ENCODE measurements at places on chromosomes 6 and 20.

DNA sequence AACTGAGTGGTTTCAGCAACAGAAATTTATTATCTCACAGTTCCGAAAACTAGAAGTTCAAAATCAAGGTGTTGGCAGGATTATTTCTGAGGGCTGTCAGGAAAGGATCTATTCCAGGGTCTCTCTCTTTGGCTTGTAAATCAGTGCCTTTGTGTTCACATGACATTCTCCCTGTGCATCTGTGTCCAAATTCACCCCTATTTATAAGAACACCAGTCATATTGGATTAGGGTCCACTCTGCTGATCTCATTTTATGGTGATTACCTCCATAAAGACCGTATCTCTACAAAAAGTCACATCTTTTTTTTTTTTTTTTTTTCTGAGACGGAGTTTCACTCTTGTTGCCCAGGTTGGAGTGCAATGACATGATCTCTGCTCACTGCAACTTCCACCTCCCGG, 68.6 kb upstream of the MARCKS start:
- DNase-seq, result no peak

- DNase-seq, result no peak
Observed at GRCh38 chr20:64114356-64114971, 7.1 kb upstream of the NPBWR2 start.

- DNase-seq, result no peak
Observed at GRCh38 chr6:111975466-111975865, 78.4 kb upstream of the CCN6 start.

DNA sequence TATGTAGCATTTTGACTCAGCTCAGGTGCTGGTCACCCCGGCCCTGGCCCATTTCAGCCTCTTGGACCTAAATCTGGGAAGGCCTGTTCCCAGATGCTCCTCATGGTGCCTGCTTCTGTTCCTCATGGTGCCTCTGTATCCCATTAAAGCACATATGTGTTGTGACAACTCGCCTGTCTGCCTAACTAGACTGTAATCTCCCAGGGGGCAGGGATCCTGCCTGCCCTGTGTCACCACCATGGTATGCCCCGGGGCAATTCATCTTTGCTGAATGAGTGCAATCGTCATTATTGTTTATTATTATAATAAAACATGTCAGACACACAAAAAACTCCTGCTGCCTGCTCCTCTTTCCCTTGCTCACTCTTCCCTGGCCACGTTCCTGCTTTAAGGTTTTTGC, 62.0 kb downstream of the ZFP64 start:
- DNase-seq, result no peak

- DNase-seq, result peak; percentile 84
Observed at GRCh38 chr20:45138561-45139300, 14.5 kb upstream of the WFDC12 start.

- no peak for DNase-seq
Observed at GRCh38 chr6:37126961-37127616, 42.9 kb upstream of the PIM1 start.

- DNase-seq, result no peak
Observed at GRCh38 chr6:19988555-19988954, 151.4 kb downstream of the ID4 start.

DNA sequence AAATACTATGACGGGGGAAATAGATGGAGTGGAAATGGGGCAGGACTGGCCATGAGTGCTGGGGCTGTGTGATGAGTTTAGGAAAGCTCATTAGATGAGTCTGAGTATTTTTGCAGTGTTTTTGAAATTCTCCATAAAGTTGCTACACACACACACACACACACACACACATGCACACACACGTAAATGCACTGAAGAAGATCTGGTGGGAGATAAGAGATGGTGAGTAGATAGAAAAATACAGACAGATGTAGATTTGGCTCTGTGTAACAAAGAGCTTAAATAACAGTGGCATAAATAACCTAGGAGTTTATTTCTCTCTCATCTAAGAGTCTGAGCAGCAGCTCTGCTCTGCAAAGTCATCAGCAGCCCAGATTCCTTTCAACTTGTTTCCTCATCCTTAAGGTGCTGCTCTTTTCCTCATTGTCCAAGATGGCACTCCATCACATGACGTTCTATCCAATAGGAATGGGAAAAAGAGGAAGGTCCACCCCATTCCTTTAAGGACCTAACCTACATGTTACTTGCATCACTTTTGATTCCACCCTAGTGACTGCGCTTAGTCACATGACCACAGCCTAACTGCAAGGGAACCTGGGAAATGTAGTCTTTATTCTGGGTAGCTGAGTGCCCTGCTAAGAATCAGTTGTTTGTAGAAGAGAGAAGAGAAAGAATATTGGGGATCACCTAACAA, 76.4 kb downstream of the EYA2 start:
- no peak for DNase-seq

DNA sequence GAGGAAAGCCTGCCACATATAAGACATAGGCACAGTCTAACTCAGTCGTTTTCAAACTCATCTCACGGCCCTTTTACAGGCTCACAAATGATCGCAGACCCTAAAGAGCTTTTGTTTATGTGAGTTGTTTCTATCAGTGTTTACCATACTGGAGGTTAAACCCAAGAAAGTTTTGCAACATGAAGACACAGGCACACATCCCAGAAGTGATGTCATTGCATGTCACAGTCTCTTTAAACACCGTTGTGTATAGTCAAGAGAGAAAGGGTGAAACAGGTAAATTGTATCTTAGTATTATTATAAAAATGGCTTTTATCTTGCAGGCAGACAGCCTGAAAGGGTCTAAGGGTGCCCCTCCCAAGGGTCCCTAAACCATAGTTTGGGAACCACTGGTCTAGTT, 96.7 kb downstream of the BACH2 start:
- DNase-seq, result no peak

- no peak for DNase-seq
Observed at GRCh38 chr6:148450866-148451265, 108.2 kb downstream of the SASH1 start.

- no peak for DNase-seq
Observed at GRCh38 chr20:3119044-3119443, 34.5 kb upstream of the AVP start.

DNA sequence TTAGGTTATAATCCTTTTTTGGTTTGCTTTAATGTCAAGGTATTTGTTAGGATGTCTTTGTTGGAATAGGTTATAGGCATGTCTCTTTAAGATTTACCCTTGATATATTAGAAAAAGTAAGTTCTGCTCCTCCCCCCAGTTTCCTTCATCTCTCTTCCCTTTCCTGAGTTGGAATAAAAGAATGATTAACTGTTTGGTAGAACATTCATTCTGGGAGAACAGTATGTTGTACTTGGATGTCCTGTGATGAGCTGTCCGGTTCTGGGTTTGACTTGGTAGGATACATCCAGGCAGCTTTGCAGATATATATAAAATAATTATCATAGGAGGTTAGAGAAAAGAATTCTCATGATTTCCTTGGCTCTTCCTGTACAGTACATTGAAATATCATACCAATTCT, 199.6 kb upstream of the RREB1 start:
- no peak for DNase-seq

- no peak for DNase-seq
Observed at GRCh38 chr6:161259302-161259701, 14.6 kb downstream of the AGPAT4 start.

GRCh38 chr6:82492134-82492533, 128.5 kb downstream of the TPBG start:
- no peak for DNase-seq

- no peak for DNase-seq
Observed at GRCh38 chr20:51172558-51173428, 149.9 kb upstream of the KCNG1 start.

- DNase-seq, result no peak
Observed at GRCh38 chr6:18186540-18187250, 31.5 kb downstream of the KDM1B start.

DNA sequence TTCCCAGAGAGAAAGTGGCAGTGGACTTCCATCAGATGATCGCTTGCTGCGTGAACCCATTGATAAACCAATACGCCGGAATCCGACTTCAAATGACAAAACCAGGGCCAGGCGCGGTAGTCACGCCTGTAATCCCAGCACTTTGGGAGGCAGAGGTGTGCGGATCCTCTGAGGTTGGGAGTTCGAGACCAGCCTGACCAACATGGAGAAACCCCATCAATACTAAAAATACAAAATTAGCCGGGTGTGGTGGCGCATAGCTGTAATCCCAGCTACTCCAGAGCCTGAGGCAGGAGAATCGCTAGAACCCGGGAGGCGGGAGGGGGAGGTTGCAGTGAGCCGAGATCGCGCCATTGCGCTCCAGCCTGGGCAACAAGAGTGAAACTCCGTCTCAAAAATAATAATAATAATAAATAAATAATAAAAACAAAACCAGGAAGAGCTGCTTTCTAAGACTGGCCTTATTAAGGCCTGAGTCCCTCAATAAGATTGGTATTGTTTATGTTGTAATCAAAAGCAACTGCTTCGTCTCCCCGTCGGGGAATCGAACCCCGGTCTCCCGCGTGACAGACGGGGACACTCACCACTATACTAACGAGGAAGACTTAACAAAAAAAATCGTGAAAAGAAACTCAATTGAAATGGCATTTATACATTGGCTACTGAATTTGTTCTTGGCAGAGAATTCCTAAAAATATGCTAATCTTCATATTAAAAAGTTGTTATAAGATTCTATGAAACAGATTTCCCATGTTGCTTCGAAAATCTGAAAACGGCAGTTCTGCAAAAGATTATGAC, 110.2 kb upstream of the ZNF184 start:
- peak; percentile 64 for DNase-seq

DNA sequence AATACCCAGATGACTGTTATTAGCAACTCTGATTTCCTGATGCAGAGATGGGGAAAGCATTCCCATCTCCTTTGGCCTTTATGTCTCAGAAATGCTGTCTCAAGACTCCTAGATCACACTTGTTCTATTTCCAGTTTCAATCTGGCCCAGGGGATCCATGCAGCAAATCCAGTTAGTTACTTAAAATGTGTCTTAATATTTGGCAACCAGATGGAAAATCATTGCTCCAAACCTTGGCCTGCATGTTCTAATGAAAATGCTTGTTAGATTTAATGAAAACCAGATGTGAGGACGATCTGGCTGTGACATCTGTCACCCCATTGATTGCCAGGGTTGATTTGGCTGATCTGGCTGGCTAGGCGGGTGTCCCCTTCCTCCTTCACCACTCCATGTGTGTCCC, 125.2 kb downstream of the TSHZ2 start:
- no peak for DNase-seq

GRCh38 chr6:42390228-42390934, 61.3 kb downstream of the TRERF1 start:
- DNase-seq, result peak; percentile 59

DNA sequence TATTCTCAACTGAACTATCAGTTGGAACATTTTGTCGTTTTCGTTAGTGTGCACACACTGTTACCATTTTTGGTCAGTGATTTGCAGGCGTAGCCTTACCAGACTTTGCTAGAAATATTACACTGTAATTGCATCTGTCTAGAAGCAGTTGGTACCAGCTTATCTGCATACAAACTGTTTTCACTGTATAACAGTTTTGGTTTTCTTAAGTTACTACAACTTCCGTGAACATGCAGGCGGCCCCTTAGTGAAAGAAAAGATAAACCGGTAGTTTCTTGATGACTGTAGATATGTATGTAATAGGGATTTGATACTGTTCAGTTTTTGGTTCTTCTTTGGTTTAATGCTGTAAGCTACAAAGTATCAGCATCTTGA, 1.3 kb downstream of the DSTN start:
- no peak for DNase-seq

DNA sequence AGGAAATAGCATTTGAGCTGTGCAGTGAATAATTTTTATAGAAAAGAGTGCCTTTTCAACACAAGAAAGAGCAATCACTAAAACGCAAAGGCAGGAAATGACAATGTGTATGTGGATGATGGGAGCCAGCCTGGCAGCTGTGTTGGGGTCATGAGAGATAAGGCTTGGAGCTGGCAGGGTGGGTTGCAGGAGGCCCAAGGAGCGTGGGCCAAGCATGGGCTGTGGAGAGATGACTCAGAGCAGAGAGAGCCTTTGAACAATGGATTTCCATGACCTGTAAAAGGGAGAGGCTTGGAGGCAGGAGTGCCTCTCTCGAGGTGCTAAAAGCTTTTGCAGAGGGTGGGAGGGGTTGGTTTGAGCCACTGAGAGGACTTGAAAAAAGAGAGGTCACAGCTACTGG, 6.6 kb upstream of the TBC1D7 start:
- no peak for DNase-seq

DNA sequence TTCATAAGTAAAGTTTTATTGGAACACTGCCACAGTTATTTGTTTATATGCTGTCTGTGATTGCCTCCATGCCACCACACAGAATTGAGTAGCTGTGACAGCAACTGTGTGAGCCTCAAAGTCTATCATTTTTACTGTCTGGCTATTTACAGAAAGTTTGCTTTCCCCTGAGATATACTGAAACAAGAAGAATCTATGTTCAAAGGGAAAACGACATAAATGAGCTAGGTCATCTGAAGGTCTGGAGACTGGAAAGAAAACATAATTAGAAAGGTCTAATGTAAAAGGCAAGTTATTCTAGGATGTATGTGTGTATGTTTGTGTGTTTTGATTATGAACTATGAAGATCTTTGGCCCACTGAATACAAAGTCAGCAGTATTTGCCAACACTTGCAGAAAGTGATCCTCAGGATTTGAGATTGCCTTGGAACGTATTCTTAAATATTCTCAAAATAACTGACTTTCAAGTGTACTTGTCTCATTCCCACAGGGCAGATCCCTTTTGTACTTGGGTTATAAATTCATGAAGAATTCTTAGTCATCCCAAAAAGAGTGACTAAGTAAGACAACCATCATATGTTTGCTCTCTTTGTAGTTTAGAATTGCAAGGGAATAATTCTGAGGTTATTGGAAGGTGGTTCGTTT, 677.7 kb downstream of the DOK5 start:
- no peak for DNase-seq

DNA sequence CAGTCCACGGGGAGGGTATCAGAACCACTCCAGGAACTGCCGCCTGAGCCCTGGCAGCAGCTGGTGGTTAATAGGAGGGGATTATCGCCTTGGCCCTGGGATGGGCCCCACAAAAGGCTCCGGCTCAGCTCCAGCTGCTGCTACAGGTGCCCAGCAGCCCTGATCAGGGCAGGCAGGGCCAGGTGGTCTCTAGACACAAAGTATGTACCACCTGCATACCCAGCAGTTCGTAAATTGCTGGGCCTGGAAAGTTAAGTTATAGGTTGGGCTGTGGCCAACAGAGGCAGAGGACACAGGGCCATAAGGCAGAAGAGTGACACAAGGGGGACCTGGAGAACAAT, 35.1 kb downstream of the RRBP1 start:
- DNase-seq, result no peak

- no peak for DNase-seq
Observed at GRCh38 chr6:7239590-7239948, 73.4 kb downstream of the SSR1 start.

DNA sequence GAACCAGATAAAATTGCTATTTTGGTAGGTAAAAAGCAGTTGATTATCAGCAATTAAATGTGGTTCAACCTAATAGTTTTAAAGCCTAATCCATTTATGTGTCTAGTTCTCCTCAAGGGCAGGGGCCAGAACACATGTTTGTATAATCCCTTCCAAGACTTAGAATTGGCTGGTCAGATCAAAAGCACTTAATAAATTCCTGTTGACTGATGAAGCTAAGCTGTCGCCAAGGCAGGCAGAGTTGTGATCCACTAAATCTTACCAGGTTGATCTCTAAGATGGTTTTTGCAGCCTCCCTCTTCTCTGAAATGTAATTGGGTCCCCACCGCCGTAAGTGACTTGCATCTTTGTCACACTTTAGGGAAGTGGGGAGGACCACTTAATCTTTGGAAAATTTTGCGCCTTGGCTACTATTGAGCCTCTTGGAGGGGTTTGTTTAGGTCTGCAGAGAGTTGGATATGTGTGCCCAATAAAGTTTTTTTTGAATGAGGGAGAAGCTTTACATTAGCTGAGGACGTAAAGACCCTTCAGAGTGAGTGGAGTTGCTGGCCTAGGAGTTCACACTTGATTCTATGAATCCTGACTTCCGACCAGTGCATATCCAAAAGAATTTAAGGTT, 65.9 kb downstream of the PHF20 start:
- DNase-seq, result no peak

Measured in stimulated activated CD4-positive, alpha-beta T cell treated with anti-CD3 and anti-CD28 coated beads, Interleukin-2, amount 100 ng/mL, for 48 hours (primary cell).